Stimulated activated CD4-positive, alpha-beta T cell treated with anti-CD3 and anti-CD28 coated beads, Interleukin-1b, Interleukin-23, amount 100 ng/mL, for 1 hour (primary cell): ENCODE measurements at places on chromosomes 2 and 18.

DNA sequence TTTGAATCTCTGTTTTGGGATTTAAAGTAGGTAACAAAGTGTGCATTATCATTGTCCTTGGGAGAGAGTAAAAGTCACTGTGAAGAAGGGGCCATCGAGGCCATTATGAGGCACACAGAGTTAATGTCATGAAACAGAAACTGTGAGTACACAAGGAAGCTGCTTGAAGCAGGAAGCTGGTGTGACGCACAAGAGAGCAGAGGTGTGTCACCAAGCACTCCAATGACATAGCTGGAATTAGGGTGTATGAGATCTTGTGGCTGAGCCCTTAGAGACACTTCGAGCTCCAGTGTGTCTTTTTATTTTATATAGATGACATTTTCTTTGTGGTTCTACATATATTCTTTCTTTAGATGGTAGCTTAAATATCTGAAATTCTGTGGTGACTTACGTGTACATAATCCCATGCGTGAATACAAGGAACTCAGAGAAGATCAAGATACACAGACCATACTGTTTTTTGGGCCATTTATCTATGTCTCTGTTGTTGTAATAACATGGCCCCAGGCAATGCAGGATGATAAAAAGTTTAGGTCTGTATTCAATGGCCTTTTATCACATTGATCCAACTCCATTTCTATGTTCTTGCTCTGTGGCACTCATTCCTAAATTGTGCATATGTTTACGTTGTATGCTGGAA, 164.7 kb upstream of the FAM98A start:
- DNase-seq, result no peak

GRCh38 chr18:27599202-27599829, 414.2 kb upstream of the CHST9 start:
- no peak for DNase-seq

DNA sequence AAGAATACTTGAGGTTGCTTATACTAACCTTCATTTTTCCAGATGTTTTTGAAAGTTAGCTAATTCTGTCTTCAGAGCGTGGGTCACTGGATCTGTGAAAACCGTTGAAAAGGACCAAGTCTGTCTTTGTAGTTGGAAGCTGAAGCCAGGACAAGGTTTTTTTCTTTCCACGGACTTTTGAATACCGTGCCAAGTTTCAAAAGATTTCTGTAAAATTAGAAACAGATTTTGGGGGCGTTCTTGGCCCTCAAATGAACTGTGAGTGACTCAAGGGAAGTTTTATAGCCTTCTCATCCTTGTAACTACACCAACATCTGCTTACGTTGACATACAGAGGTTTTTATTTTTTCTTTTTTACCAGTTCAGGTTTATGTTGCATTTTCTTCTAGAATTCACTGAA, at the start of gene FAP:
Gene FAP (minus strand): TSS at position 152 of the 400 bp plus-strand sequence. CDS start 118 bp downstream, at position 34.
- DNase-seq, result no peak

GRCh38 chr2:208415255-208415654, 8.7 kb downstream of the PTH2R start:
- DNase-seq, result no peak

DNA sequence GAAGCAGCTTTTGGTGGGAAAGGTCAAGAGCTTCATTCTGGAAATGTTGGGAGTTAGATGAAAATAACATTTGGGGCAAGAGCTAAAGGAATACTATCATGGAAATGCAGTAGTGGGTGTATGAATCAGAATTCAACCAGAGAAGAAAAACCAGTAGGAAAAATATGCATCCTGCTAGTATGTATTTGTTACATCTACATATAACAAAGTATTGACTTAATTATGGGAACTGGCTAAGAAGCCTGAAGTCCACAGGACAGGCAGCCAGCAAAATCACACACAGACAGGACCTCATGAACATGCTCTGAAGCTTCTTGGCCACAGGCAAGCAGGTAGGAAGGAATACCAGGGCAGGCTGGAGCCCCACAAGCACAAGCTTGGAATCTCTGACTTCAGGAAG, 185.8 kb downstream of the FBXO15 start:
- DNase-seq, result no peak

GRCh38 chr2:29775937-29776336, 145.4 kb downstream of the ALK start:
- no peak for DNase-seq

DNA sequence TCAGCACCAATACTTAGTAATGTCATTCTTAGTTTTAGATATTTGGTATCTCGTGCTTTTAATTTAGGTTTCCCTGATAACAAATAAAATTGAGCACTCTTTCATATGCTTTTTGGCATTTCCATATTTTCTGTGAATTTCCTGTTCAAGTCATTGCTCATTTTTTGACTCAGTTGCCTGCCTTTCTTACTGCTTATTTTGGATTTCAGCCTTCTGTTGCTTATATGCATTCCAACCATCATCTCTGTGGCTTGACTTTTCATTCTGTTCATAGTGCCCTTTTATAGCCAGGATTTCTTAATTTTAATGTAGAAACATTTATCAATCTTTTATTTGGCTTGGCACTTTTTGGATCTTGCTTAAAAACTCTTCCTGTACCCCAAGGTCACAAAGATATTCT, 14.5 kb upstream of the KIF3C start:
- no peak for DNase-seq
